Right forelimb (tissue), 1 donor: ENCODE measurements at places on chromosomes 4 and X.

DNA sequence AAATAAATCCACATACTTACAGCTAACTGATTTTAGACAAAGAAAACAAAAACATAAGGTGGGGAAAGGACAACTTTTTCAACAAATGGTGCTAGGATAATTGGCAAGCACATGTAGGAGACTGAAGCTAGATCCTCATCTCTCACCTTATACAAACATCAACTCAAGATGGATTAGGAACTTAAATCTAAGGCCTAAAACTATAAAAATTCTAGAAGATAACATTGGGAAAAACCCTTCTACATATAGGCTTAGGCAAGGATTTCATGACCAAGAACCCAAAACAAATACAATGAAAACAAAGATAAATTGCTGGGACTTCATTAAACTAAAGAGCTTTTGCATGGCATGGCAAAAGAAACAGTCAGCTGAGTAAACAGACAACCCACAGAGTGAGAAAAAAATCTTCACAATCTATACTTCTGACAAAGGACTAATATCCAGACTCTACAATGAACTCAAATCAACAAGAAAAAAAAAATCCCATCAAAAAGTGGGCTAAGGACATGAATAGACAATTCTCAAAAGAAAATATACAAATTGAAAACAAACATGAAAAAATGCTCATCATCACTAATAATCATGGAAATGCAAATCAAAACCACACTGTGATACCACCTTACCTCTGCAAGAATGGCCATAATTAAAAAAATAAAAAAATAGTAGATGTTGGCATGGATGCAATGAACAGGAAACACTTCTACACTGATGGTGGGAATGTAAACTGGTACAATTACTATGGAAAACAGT lies 14.1 kb upstream of the AFP start:
- DNase-seq, result no peak

DNA sequence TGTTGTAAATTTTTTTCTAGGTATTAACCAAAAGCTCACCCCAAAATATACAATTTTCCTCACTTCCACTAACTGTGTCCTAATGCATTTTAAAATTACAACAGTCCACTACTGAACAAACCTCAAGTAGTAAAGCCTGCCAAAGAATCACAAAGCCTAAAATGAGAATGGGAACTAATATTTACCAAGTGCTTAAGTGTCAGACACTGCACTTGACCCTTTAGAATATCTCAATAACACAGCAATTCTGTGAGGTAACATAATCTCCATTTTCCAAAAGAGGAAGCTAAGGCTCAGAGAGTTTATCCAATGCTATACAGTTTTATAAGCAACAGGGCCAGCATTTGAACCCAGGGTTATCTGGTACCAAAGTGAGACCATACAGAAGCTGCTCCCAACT lies 4.9 kb downstream of the SLC9A7 start:
- no peak for DNase-seq

DNA sequence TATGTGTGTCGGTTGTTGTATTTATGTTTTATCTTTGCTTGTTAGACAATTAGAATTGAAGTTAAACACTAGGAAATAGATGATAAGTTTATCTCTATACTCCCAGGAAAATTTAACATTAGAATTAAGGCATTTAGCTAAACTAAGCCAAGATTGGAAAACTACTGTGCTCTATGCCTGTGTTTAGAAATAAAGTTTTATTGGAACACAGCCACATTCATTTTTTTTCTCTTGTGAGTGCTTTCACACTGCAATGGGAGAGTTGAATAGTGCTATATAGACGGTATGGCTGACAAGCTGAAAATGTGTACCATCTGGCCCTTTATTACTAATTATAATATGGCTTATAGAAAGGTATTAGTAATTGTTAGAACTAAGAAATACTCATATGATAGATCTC lies 186.7 kb upstream of the NUDT6 start:
- DNase-seq, result no peak

GRCh38 chrX:154463611-154464220 lies 5.6 kb downstream of the PLXNA3 start:
- no peak for DNase-seq

- DNase-seq, result no peak
Measured at GRCh38 chrX:136999024-136999423, 34.8 kb downstream of the GPR101 start.

DNA sequence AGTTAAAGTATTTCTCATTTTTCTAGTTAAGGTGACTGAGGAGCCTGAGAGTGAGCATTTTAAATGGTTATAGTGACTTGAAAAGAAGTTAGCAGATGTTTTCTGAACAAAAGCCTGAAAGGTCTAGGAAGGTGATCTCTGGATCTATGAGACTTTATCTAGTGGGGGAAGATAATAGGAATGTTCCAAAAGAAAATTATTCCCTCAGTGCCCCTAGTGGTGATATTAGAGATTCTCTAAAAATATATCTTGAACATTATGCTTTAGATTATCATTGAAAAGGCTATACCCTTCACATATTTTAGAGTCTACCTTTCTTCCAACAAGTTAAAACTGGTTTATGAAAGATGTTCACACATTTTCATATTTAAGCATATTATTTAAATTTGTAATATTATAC lies 69.0 kb upstream of the SPANXN1 start:
- DNase-seq, result no peak

GRCh38 chr4:2823671-2824328 lies 19.8 kb upstream of the ADD1 start:
- no peak for DNase-seq

GRCh38 chr4:47838445-47838844 lies 578 bp upstream of the CORIN start:
- no peak for DNase-seq

GRCh38 chr4:17787315-17787714 lies 5.9 kb upstream of the FAM184B start:
- no peak for DNase-seq

DNA sequence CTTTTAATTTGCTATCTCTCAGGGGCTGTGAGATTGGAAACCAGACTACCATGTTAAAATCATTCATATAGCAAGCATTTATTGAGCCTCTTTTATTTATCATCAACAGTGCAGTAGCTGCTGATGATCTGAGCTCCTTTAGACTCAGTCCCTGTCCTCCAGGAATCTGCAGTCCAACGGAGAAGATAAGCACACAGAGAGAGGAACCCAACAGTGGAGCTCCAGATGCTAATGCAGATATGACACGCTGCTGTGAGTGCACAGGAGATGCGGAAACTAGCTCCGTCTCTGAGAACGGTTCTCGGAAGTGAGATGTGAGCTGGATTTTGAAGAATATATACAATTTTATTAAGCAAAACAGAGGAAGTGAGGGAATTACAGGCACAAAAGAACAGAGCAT lies 35.4 kb downstream of the DCHS2 start:
- no peak for DNase-seq

DNA sequence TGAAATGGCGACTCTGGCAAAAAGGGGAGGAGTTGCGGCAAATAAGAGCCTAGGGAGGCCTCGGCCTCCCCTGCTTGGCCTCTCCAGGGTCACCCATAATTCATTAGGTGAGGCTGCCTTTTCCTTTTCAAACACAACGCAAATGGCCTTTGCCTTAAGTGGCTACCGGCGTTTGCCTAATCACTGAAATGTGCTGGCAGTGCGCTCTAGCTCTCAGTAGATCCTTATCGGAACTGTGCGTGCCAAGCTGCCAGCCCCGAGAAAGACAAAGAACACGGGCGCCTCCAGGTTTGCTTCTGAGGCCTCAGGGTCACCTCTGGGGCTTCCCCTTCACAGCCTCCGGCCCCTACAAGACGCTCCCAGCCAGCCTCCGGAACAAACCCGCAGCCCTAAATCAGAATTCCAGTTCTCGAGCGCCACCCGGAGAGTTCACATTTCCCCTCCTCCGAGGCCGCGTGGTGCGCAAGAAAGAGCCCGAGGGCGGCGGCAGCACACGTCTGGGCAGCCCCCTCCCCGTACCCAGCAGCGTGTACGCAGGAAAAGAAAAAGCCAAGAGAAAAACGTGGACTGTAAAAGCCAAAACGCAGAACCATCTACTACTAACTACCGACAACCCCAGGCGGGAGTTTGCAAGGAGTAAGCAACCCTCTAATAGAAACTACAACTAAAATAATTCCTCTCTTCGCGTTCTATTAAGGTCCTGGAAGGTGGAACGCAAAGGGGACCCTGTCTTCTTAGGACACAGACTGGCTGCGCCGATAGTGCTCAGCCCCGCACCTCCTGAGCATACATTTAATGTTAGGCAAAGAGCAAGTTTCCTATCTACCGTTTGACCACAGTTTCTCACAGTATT lies 76.5 kb upstream of the BCOR start:
- DNase-seq, result no peak

- DNase-seq, result no peak
Measured at GRCh38 chr4:31081366-31081765, 361.2 kb downstream of the PCDH7 start.

GRCh38 chr4:184099535-184099966 lies 118.1 kb downstream of the ENPP6 start:
- DNase-seq, result peak; percentile 82

DNA sequence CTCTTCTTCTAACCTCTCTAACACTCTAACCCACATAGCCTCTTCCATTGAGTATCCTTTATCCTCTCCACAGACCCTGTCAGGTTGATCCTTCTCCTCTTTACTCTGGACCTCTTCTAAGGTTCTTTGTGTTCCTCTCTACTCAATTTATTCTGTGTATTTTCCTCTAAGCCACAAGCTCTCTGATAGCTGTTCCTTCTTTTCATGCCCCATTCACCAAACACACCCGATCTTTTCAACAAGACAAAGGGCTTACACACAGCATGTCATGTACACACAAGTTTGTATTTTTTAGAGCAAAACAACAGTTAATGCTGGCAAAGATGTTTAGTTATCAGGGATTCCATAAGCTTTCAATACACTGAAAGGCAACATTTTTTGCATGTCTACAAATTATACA lies 1.9 kb downstream of the SPIN2B start:
- DNase-seq, result no peak

DNA sequence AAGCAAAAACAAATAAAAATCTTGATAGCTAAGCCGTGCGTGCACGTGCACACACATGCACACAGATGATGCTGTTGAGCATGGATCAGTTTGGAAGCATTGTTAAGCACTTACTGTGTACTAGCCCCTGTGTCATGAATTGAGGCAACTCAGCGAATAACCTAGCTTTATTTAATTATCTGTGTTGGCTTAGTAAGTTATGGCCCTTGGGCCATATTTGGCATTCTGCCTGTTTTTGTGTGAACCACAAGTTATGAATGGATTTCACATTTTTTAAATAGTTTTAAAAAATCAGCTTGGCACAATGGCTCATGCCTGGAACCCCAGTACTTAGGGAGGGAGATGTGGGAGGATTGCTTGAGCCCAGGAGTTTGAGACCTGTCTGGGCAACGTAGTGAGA lies 113.6 kb upstream of the CBLL2 start:
- no peak for DNase-seq
